ENCODE measurements at places on chromosomes 1 and 21.
A peak's percentile ranks its signal among the peaks of the same experiment; 100 is the strongest.

- DNase-seq: no peak
Measured at GRCh38 chr1:12745992-12746323, at the start of gene CFAP107. Gene CFAP107, plus strand, starts transcription at chr1:12746200. Its CDS starts 231 bp downstream, at chr1:12746431.

GRCh38 chr1:236140705-236141446 is 1.5 kb upstream of the GPR137B start:
- no peak for DNase-seq

DNA sequence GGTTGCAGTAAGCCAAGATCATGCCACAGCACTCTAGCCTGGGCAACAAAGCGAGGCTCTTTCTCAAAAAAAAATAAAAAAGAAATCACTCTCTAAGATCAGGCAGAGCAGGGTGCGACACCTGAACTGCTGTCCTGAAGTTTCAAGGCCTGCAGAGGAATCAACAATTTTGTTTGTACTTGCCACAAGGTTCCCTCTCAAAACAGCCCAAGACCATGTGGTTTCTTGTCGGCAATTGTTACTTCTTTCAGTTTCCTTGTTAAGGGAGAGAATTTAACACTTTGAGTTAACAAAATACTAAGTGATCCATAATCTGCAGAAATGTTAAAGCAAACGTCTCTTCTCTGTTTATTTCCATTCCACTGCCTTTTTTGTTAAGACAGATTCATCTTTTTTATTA is 36.5 kb downstream of the MACO1 start:
- no peak for DNase-seq

DNA sequence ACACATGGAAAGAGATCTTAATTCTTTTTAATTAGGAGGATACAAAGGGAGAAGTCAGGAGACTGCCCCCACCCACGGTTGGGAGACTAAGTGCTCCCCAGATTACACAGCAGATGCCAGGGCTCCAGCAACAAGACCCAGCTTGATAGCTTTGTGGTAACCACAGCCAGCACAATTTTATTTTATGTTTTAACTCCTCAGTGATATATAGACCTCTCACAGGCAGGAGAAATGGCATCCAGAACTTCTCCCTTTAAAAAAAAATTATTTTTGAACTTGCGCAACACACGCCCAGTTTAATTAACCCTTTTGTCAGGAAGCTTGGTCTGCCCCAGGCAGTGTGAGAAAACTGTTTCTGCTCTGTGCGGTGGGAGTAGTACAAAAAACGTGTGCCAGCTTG is 62.6 kb upstream of the ACOT11 start:
- no peak for DNase-seq

DNA sequence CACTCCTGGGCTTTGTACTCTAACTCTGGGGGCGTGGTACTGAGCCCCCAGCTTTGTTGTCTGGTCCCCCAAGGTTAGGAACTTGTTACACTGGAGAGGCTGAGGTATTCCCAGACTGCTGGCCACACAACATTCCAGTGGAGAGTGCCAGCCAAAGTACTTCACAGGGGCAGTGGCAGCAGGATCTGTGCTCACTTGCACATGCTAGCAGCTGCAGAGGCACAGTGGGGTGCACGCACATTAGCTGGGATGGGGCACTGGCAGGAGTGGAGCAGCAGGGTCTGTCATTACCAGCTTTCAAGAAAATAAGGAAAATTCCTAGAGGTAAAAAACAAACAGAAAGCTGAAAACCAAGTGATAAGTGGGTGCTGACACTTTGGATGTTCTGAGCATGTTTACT is 31.0 kb downstream of the ZNF691 start:
- DNase-seq: no peak

DNA sequence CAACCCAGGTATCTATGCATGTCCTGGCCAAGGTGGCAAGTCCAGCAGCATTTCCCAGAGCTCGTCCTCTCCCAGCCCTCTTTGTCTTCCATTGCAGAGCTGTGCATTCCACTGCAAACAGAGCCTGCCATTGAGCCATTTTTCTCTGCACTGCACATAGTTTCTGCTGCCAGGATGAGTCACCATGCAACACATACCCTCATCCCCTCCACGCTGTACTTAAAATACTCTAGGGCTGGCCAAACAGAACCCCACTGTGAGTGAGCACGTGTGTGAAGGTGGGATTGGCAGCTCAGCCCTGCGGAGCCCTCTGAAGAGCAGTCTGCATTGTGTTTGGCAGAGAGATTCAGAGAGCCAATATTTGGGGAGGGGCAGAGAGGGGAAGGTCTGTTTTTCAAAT is 3.9 kb upstream of the ATP1B1 start:
- no peak for DNase-seq

GRCh38 chr21:32102426-32102825 is 176.4 kb downstream of the MIS18A start:
- no peak for DNase-seq

DNA sequence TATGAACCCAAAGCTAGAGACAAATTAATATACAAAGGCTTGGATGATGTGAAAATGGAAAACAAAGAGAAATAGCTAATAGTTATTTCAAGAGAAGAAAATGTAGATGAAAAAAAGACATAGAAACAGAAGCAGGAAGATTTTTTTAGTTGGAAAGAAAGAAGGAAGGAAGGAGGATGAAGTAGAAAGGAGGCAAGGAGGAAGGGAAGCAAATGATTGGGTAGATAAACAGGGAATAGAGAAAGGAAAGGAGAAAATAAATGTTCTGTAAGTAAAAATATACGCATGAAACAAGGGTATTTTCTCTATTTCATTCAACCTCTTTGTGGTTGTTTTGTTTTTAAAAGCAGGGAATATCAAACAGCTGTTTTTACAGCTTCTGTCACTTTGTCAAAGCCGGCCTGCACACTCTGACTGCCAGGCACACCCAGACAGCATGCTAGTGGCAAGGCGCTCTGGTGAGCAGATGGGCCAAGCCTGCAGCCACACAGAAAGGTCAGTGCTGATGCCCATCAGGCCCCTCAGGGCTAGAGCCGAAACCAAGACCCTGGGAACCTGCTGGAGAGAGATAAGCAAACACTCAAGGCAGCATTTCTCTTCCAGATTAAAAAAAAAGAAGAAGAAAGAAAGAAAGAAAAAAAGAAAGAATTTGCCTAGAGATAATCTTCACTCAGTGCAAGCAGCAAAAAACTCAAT is 72.9 kb upstream of the CTTNBP2NL start:
- no peak for DNase-seq

GRCh38 chr1:212562771-212563170 is 45.8 kb upstream of the ATF3 start:
- DNase-seq: no peak

DNA sequence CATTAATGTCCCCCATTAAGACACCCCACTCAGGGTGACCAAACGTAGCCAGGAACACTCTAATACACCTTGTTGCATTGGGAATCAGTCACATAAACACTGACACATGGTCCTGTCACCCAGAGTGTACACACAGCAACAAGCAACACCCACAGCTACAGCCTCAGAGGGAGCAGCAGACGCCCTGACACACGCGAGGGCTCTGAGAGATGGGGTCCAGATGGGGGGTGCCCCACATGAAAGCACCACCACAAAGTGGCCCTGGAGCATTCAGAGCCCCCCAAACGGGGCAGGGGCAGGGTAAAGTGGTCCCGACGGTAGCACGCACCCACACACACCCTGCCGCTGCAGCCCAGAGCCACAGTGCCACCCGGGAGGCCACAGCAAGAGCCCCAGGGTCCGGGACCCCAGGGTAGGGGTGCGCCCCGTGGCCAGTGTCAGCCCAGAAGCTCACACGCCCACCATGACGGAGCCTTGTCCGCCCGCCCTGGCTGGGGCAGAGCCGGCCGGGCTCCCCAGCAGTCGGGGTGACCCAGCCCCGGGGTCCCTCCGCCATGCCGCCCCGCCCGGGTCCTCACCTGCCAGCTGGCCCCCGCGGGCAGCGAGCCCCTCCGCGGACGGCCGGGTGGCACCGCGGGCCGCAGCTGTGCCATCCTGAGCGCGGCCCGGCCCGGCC is 47.3 kb downstream of the RAP1GAP start:
- no peak for DNase-seq

DNA sequence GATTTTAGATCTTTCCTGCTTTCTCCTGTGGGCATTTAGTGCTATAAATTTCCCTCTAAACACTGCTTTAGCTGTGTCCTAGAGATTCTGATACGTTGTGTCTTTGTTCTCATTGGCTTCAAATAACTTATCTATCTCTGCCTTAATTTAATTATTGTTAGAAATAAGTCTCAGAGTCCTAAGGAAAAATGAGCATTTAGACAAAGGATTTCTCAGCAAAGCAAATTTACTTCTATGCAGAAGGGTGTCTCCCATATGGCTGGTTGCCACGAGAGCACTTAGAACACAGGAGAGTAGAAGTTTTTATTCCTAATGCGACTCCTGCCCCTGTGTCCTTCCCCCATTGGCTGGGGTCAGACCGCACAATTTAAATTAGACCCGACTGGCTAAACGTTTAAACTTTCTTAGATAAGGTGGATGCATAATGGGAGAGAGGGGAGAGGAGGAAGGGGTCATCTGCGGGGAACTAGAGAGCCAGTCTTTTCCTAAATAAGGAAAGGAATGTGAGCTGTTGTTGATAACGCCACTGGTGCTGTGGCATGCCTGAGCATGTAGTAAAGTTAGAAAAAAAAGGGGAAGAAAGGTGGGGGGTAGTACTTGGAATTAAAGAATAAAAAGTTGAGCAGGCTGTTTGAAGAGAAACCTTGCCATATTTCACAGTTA is 170.2 kb downstream of the DYRK1A start:
- no peak for DNase-seq

DNA sequence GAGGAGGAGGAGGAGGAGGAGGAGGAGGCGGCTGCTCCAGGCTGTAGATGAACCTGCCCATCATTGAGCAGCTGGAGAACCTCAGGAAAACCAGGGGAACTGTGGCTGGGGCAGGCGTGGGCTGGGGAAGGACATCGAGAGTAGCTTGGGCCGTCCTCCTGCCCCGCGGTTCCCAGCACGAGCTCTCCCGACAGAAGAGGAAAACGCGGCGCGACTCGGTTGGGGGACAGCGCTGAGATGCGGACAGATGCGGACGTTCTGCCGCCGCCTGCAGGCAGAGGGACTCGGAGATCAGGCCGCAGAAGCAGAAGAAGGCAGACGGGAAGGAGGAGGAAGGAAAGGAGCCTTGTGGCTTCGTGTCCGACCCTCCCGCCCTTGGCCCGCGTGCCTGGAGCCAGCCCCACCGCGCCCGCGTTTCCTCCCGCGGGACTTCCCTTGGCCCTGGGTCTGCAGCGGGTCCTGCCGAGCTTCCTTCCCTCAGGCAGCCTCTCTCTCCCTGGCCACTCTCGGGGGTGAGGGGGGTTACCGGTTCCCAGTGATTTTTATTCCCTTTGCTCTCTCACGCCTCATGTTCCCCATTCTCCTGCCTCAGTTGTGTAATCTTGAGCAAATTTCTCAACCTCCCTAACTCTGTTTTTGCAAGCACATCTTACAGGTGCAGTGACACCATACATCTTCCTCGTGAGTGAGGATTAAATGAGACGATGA is 1.7 kb upstream of the TNFRSF9 start:
- peak; percentile 42 for DNase-seq

- no peak for DNase-seq
Measured at GRCh38 chr1:151142411-151143056, 3.9 kb downstream of the SEMA6C start.

DNA sequence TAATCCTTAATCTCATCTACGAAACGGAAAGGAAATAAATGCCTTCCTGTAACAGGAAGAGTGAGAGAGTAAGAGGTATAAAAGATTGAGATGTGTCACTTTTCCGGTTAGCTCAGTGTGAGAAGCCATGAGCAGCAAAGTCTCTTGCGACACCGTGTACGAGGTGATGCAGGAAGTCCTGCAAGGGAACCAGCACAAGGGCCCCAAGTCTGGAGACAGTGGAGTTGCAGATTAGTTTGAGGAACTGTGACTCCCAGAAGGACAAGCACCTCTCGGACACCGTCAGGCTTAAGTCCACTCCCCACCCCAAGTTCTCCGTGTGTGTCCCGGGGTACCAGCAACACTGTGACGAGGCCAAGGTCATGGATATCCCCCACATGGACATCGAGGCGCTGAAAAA is 592.3 kb upstream of the ADGRL2 start:
- DNase-seq: no peak

GRCh38 chr21:28447462-28447861 is 545.2 kb downstream of the LTN1 start:
- DNase-seq: no peak

DNA sequence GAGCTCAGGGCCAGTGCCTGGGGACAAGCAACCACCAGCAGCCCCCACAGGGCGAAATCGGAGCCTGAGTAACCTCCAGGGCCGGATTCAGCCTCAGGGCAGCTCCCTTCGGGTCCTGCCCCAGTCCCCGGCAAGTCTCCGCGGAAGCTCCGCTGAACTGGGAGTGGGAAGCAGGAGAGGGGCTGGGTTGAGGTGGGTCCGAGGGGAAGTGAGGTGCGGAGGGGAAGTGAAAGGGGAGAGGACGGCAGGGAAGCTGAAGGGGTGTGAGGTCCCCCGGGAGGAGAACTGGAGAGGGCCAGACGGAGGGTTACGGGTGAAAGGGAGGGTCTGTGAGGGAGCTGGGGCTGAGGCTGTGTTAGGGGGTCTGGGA is 560 bp downstream of the PADI2 start:
- DNase-seq: no peak

DNA sequence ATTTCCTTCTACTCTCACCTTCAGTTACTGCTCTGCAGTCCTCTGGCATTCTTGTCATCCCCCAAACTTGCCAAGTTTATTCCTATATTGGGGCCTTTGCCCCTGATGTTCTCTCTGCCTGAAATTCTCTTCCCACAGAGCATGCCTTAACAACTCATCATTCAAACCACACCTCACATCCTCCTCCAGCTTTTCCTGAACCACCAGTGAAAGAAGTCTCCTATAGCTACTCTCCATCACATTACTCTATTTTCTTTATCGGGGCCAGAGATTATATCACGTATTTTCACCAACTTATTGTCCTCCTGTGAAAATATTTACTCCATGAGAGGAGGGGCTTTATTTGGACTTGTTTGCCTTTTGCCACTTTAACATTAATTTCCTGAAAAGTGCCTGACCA is 32.1 kb downstream of the EXTL2 start:
- no peak for DNase-seq

DNA sequence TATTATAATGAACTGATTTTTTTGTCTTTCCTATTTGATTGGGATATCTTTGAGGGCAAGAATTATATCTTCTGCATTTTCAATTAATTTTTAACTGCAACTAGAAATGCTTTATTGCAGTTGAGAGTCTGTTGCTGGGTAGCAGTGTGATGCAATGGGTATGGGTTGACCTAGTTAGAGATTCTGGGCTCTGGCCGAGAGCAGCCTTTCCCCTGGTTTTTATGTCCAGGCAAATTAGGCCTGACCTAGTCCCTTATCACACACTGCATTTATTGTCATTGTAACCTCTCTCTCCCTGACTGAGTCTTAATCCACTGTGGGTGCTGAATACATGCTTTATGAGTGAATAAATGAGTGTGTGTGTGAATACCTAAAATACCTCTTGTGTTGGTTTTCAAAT is 206.4 kb upstream of the PTGFR start:
- no peak for DNase-seq
